Bone marrow (tissue), 2 donors: ENCODE measurements at places on chromosomes 13 and 19.

GRCh38 chr13:112783135-112783977 is 93.5 kb downstream of the ATP11A start:
- DNase-seq, result no peak

DNA sequence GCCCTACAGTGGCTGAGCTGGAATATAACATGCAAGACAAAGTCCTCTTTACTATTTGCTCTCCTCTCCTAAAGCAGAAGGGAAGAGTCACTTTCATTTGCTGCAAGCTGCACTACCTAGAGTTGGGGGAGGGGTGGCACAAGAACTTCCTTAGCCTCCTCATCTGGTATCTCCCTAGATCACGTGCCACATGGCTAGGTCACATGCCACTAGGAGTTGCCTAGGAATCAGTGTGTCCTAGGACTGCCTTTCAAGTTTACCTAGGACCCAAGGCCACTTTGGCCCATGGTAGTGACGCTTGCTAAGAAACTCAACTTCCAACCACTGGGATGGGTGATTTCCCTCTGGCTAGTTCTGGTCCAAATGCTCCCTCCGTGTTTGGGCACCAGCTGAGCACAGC is 625.2 kb downstream of the DIAPH3 start:
- no peak for DNase-seq

GRCh38 chr13:50715402-50716146 is 127.9 kb downstream of the DLEU7 start:
- DNase-seq, result no peak

DNA sequence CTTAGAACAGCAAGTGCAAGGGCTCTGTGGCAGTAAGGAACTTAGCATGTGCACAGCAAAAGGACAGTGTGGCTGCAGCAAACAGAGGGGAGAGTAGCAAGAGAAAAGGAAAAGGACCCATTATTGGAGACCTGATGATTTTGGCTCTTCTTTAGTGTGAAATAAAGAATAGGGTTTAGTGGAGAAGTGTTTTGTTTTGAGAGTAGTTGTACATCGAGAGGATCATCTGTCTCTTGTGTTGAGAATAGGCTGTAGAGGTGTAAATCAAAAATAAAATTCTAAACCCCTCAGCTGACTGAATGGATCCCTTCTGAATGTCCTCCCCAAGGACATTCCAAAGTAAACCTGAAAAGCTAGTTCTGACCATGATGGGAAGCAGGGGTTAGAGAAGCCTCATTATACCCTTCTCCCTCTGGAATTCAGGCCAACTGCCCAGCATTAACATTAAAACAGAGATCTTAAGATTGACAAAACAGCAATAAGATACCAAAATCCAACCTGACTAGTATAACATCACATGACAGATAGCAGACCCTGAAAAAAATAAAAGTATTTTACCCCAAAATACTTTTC is 73.6 kb upstream of the OBI1 start:
- DNase-seq, result no peak

- DNase-seq, result no peak
Measured at GRCh38 chr19:47058621-47059022, 10.2 kb upstream of the TMEM160 start.

GRCh38 chr19:21210037-21210621 is 68.3 kb downstream of the ZNF431 start:
- DNase-seq, result no peak

DNA sequence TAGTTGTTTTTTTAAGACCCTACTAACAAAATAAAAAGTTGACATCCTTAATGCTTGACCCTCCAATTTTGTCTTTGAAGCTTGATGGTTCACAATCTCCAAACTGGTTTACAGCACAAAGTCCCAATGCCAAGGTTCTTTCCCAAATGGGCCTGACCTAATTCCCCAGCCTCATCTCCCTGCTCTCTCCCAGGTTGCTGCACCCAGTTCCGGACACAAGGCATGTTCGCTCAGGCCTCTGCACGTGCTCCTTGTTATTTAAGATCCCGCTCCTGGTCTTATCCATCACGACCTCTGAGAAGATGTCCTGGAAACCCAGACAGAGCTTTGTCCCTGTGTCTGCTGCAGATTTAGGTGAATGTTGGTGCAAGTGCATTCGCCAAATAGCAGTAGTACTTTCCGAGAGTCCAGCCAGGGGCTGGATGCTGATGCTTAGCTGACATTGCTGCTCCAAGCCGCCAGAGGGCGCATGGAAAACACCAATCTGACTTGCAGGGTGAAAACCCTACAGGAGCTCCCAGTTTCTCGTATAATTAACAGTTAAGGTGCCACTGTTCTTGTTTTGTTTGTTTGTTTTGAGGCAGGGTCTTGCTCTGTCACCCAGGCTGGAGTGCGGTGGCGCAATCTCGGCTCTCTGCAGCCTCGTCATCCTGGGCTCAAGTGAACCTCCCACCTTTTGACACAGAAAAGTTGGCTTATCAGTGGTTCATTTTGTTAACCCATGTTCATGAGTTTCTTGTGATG is 18.5 kb downstream of the LYPD3 start:
- DNase-seq, result peak; percentile 46

GRCh38 chr13:66344805-66345517 is 885.2 kb downstream of the PCDH9 start:
- DNase-seq, result no peak

DNA sequence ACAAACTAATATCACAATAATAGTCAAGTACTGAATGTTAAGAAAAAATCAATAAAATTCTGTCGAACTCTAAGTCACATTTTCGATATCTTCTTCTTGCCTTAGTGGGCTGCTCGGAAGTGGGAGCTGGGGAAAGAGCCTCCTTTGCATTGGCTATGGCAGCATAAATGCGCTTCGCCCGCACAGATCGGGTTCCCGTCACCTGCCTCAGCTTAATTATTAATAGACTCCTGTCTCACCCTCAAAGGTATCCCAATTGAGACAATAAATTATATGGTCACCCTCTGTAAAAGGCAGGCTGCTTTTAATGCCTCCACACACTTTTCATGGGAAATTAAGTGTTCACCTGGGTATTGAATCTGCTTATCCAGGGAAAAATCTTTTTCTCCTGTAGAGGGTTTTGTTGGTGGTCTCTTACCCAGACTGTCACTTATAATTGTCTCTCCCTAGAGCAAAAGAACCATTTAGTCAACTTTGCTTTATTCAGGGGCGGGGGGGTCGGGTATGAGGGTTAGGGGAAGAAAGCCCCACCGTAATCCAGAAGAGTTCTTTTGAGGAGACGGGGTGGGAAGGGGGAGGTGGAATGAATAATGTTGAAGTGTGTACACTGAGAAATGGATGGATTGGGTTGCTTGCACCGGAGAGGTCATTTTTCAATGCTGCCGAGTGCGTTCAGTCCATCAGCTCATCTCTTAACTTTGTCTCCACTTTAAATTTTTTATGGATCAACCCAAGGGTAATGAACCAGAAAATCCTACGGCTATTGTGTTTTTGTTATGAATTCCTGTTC is 682.6 kb upstream of the SGCG start:
- no peak for DNase-seq

- DNase-seq, result no peak
Measured at GRCh38 chr13:69737129-69737935, 370.3 kb upstream of the ATXN8OS start.

DNA sequence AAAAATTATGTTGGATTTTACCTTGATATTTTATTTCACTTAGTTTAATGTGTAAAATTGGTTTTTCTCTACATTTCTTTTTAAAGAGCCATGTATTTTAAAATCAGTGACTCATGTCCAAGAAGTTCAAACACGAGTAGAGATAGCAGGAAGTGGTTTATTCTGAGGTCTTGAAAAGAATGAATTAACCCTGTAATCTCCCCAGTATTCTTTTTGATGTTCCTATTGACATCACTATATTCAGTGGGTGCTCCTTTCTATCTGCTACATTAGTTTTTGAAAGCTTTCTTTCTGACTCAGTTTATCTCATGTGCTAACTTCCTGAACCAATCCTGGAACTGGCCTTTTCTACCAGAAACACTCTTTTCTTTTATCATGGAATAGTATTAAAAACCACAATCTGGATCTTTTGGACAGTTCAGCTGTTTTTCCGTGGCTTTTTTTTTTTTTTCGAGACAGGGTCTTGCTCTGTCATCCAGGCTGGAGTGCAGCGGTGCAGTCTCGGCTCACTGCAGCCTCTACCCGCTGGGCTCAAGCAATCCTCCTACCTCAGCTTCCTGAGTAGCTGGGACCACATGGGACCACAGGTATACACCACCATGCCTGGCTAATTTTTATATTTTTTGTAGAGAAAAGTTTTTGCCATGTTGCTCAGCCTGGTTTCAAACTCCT is 114.9 kb downstream of the PCCA start:
- DNase-seq, result no peak

GRCh38 chr19:13269348-13269747 is 119.1 kb downstream of the IER2 start:
- no peak for DNase-seq

- DNase-seq, result no peak
Measured at GRCh38 chr19:4086411-4086867, 19.7 kb upstream of the ZBTB7A start.

DNA sequence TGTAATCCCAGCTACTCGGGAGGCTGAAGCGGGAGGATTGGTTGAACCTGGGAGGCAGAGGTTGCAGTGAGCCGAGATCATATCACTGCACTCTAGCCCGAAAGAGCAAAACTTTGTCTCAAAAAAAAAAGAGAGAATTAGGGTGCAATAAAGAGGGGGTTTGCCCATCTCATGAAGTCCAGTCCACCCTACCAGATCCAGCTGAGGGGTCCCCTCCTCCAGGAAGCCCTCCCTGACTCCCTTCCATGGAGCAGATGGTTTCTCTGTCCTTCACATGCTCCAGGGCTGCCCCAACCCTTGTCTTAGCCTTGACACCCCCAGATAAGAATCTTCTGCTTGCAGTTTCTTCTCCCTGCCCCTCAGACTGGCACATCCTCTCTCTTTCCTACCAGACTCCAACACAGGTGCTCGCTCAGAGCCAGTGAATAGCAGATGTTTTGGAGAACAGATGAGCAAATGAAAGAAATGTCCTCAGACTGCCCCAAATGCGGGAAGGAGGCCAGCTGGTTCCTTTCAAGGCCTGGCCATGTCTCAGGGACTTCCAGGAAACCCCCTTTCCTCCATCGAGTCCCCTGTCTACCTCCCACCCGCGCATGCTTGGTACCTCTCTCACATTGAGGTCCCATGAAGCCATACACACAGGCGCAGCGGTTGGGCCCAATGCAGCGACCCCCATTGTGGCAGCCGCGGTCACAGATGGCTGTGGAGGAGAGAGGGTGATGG is 5.0 kb downstream of the FBN3 start:
- DNase-seq, result no peak

DNA sequence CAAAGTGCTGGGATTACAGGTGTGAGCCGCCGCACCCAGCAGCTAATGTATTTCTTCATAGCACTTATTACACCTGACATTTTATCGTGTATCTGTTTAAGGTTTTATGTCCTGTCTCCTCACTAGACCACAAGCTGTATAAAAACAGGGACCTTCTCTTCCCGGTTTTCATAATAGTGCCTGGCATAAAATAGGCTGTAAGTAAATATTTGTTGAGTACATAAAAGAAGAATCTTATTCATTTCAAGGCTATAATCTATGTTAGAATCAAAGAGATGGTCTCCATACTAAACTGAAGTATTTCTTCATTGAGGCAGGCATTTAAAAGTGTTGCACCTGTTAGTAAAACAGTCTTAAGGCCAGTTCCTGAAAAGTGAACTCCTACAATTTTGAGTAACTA is 194.0 kb downstream of the SHISA2 start:
- no peak for DNase-seq

DNA sequence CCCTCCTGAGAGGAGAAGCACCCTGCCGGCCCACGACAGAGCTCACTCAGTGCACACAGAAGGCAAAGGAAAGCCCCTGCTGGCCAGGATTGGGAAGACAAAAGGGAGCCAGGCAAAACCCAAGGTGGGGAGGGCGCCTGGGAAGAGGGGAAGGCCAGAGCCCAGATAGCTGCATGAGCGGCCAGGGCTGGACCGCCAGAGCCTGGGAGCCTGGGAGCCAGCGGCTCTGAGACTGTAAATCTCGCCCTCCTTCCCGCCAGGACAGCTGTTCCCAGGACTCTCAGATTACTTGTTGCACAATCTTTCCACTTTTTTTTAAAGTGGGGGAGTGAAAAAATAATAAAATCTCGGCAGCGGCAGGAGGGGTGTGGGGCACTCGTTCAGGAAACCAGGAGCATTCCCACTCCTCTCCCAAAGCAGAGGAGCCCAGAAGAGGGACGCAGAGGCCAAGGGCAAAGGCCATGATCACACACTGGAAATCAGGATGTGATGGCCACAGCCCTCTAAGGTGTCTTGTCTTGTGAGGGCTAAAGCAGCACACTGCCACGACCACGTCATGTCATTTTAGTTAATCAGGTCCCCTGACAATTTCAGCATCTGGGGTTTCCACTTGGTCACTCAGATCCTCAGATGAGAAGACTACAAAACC is 19.6 kb upstream of the EPHX3 start:
- DNase-seq, result no peak

DNA sequence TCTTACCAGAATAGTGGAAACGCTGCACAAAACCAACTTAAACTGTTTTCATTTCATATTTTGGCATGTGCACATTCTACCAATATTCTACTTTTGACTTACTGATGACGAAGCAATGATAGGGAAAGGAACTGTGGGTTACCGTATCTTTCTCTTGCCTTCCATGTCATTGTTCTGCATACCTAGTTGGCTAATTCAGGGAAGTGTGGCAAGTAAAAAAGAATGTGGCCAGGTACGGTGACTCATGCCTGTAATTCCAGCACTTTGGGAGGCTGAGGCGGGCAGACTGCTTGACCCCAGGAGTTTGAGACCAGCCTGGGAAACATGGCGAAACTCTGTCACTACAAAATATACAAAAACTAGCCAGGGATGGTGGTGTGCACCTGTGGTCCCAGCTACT is 108.2 kb downstream of the SIPA1L3 start:
- DNase-seq, result no peak

GRCh38 chr13:93951108-93951507 is 528.4 kb downstream of the DCT start:
- DNase-seq, result no peak

GRCh38 chr13:108276060-108276459 is 6.5 kb downstream of the TNFSF13B start:
- no peak for DNase-seq

GRCh38 chr13:92823059-92823458 is 403.5 kb upstream of the GPC6 start:
- DNase-seq, result no peak

- no peak for DNase-seq
Measured at GRCh38 chr13:75442736-75443234, 39.2 kb downstream of the TBC1D4 start.

DNA sequence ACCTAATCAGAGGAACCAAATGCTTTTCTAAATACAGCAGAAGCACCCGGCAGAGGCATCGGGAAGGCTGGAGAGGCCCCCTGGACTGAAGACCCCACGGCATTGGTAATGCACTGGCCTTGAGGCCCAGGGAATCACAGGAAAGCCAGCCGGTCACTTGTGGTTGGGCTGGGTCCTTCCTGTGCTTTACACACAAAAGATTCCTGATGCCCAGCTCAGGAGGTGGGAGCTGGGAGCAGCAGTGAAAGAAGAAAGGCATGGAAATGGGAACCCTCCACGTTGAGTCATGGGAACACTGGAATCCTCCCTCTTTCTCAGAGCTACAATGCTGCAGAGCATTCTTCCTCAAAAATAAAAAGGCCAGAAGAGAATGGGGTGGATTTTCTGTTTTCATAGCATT is 126.4 kb downstream of the TNFRSF19 start:
- DNase-seq, result no peak
